ENCODE measurements at places on chromosomes 13 and 19. TPM values are rescaled to one million over a fixed set of nuclear protein-coding genes. Genes with fewer than 3 reads are reported as not detected.

IQCN gene
- 3.4 TPM for polyA plus RNA-seq

CRX gene
- polyA plus RNA-seq = 0.05 TPM

SLC5A5 gene
- not detected for polyA plus RNA-seq

EBI3 gene
- 0.38 TPM for polyA plus RNA-seq

ENOX1 gene
- 8.2 TPM for polyA plus RNA-seq

PTPRS gene
- 36.5 TPM for polyA plus RNA-seq

TEX101 gene
- not detected for polyA plus RNA-seq

CEACAM6 gene
- polyA plus RNA-seq = 0.23 TPM

DNA sequence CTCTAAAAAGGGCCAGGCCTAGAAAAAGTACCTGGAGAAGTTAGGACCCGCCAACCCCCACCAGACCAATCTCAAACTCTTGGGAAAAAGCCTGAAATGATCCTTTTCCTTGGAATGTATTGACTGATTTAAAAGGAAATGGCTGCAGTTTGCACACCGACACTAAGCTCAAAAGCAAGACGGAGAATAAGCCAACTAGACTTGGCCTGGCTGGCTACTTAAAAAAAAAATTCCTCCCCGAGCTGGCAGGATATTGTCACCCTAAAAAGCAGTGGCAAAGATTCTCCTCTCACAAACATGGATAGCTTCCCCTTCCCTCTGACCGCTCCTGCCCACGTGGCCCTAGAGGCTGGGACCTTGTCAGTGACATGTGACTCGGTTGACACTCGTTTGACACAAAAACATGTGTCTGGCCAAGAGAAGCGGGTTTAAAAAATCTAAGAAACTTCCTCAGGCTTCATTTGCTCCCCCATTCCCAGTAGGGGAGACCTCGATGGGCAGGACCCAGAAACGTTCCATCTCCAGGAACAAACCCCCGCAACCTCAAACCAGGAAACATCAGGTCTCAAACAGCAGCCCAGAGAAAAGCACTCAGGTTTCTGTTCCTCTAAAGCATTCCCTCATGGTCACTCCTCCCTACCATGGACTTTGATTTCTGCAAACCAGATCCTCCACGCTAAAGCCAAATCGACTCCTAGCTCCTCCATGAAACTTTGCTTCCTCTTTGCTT lies 1.3 kb downstream of the RFX1 start:
- DNase-seq = no peak

DNA sequence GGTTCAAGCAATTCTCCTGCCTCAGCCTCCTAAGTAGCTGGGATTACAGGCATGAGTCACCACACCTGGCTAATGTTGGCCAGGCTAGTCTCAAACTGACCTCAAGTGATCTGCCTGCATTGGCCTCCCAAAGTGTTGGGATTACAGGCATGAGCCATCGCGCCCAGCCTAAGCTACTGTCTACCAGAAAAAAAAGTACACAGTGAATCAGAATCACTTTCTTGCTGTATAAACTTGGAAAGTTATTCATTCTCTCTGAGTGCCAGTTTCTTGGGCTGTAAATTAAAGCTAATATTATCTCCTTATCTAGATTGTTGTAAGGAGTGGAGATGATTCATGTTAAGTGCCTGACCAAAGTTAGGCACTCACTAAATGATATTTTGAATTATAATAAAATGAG lies 242.8 kb downstream of the ENOX1 start:
- DNase-seq = no peak

DNA sequence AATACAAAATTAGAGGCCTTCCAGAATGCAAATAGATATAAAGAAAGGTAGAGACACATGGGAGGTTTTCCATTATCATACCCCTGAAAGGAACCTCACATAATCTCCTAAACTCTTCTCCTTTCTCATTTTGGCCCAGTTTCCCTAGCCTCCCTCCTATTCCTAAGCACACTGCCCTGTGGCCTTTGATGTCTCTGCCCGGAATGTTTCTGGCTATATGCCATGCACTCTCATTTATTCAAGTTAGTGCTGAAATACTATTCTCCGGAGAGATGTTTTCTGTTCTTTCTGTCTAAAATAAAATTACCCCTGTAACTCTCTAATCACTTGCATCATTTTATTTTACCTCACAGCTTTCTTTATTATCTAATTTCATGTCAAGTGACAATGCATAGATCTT lies 1287.7 kb downstream of the SLITRK5 start:
- DNase-seq = no peak

- no peak for DNase-seq
Measured at GRCh38 chr13:20161275-20161950, 561 bp upstream of the GJA3 start.

- no peak for DNase-seq
Measured at GRCh38 chr19:16002406-16003384, 53.9 kb downstream of the OR10H4 start.

DNA sequence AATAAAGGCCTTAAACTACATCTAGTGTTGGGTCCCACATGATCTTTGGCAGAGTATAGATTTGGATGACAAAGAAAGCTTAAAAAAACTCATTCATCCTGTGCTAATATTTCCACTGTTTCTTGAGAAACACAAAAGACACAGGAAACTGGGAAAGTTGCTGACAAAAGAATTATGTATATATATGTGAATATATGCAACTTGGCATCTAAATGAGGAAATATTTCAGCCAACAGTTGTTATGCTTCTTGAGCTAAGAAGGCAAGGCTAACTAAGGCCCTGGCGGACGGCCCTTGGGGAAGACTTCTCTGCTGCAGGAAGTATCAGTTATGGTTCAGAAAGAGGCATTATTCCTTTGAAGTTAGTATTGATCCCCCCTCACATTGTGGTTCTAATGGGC lies 491.8 kb downstream of the DIAPH3 start:
- DNase-seq = peak; percentile 26

DNA sequence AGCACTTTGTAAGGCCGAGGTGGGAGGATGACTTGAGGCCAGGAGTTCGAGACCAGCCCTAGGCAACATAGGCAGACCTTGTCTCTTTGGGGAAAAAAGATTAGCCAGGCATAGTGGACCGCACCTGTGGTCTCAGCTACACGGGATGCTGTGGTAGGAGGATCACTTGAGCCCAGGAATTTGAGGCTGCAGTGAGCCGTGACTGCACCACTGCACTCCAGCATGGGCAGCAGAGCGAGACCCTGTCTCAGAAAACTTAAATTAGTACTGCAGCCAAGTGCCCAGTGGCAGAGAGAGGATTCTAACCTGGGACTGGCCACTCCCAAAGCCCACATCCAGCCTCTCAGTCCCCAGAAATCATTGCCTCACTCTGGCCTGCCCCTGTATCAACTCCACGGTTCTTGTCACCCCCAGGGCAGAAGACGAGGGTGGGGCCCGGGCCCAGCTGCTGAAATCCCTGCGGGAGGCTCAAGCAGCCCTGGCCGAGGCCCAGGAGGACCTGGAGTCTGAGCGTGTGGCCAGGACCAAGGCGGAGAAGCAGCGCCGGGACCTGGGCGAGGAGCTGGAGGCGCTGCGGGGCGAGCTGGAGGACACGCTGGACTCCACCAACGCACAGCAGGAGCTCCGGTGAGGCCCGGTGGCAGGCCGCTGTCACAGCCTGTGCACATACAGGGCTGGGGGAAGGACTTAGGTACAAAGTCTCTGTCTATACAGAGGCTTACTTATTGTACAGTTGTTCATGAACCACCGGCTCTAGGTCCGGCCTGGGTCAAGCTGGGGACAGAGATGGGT lies 53.4 kb downstream of the KCNC3 start:
- DNase-seq = no peak

DNA sequence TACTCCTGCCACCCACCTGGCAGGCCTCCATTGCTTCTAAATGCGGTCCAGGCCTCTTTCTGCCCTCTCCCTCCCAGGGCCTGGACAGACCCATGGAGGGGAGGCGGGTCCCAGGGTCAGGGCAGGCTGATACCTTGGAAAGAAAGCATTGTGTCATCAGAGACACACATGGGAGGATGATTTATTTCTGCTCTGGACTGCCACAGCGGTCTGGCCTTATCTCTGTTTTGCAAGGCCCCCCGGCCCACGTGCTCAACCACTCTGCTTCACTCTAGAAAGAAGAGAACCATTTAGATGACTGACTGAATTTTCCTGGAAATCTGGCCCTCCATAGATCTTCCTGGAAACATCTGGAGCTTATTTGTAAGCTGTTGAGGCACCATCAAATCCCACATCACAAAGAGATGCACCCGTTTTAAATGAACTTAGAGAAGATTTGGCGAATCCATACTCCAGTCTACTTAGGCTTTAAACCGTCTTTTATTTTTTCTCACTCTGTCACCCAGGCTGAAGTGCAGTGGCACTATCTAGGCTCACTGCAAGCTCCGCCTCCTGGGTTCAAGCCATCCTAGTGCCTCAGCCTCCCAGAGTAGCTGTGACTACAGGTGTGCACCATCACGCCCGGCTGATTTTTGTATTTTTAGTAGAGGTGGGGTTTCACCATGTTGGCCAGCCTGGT lies 48.3 kb upstream of the URI1 start:
- DNase-seq = no peak

GRCh38 chr13:49220036-49220855 lies at the start of gene MLNR:
Gene MLNR, plus strand, starts transcription at chr13:49220338. Its CDS starts 0 bp downstream, at chr13:49220338.
- DNase-seq = peak; percentile 8

DNA sequence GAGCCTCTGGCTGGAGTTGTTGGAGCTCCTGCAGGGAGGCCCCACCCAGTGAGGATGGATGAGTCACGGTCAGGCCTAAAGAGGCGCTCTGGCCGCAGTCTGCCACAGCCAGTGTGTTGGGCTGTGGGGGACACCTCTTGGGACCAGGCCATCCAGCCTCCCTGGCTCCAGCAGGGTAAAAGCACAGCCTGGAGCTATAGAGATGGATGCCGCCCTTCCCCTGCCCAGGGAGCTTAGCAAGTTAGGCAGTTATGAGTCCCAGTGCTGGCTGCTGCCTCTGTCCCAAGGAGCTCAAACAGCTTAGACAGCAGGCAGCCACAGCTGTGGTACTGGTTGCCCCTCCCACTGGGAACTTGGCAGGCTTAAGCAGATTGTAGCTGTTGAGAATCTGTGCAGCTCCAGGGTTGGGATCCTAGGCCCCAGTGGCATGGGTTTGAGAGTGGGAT lies 100.9 kb downstream of the NDFIP2 start:
- no peak for DNase-seq

DNA sequence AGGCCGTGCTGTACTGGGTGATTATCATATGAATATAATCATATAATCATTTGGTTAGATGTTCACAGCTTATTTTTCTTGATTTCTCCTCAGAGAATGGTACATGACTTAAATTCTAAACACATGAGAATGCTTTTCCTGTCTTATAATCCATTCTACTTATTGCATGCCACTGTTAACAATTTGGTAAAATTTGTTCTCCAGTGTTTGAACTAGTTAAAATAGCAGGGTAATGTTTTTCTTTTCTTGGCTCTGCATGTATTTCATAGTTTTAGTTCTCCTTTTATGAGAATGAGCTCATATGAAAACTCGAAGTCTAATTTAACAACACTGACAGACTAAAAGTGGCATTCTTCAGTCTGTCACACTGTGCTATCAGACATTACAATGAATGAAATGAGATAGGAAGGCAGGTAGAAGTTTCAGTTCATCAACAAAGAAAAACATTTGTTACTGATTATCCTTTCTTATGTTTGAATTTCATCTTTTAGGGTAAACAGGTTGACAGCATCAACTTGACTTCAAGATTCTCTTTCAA lies 10.2 kb downstream of the SPRYD7 start:
- no peak for DNase-seq

GRCh38 chr19:41414461-41414860 lies 12.7 kb downstream of the B3GNT8 start:
- DNase-seq = no peak

GRCh38 chr19:14333101-14333871 lies 48.0 kb upstream of the ADGRE5 start:
- DNase-seq = no peak

DNA sequence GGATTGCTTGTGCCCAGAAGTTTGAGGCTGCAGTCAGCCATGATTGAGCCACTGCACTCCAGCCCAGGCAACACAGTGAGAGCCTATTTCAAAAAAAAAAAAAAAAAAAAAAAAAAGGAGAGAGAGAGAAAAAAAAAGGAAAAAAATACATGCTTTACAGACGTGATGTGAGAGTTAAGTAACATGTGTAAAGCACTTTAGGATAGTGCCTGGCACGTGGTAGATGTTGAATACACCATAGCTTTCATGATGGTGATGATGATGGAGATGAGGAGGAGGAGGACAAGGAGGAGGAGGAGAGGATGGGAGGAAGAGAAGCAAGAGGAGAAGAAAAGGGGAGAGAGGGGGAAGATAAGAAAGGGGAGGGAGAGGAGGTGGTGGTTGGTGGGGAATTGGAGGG lies 15.1 kb upstream of the RUBCNL start:
- no peak for DNase-seq

GRCh38 chr13:72062566-72062965 lies 195.6 kb upstream of the DACH1 start:
- no peak for DNase-seq

- DNase-seq = peak; percentile 38
Measured at GRCh38 chr19:2887391-2887914, 13.3 kb upstream of the ZNF57 start.

- no peak for DNase-seq
Measured at GRCh38 chr13:40639221-40639681, 27.2 kb downstream of the FOXO1 start.

DNA sequence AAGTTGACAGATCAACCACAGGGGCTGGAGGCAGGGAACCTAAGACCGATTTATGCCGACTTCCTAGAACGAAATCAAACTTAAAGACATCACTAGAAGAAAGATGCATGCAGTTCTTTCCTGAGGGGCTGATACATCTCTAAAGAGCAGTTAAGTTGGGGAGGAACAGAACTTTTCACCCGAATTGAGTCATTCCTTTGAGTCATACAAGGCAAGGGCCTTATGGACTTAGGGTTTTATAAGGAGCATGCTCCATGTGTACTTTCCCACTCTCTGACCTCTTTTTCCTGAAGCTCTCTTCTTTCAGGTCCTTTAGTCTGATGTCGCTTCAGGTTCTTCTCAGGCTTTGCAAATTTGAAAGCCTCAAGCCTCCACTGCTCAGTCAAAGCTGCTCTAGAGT lies 7.9 kb upstream of the FBXL3 start:
- no peak for DNase-seq

DNA sequence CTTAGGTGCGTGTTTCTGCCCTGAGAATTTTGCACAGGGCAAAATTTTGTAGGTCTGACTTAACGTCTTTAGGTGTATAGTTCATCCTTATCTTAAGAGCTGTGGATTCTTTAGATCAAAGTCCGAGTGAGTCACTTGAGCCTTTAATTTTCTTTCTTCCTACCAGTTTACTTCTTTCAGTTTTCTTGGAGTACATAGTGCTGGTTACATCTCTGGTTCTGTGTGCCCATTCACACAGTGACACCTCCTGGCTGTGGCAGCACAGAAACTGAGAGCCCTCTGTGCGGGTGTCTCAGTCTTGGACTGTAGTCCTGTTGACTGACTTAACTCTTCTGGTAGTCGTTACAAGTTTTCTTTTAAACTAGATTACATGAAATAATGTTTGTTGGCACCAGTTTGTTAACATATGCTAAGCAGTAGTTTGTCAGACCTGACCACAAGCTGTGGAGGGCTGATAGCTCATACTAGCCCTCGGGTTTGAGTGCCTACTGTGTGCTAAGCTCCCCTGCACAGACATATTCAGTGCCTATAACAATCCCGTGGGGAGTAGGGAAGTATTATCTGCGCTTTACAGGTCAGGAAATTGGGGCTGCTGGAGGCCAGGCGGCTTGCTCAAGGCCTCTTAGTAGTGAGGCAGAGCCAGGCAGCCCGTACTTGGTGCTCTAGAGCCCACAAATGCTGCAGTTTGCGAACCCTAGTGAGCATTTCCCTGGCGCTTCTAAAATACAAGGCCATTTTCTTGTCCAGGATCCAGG lies 1.6 kb downstream of the GATAD2A start:
- DNase-seq = no peak

All from forelimb muscle (tissue), 1 donor.